Cortex of kidney (tissue), 1 donor: ENCODE measurements at places on chromosomes 4 and X.

- no peak for DNase-seq
Observed at GRCh38 chrX:133297284-133297683, 79.1 kb upstream of the TFDP3 start.

DNA sequence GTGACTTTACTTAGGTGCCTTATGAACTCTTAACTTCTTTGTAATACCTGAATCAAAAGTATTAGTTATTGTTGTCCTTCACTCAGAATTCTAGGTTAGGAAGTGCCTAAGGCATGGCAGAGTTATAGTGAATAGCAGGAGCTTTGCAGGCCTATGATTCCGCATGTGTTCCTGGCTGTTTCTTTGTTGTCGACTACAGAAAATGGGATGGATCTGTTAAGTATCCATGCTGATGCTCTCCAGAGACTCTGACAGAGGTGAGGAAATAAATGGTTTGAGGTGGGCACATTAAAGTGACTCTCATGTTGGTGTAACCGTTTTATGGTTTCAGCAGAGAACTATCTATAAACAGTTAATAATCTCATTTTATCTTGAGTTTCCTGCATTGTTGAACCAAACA is 1601.3 kb downstream of the PCDH7 start:
- DNase-seq, result no peak

- DNase-seq, result no peak
Observed at GRCh38 chrX:21638311-21638710, 19.8 kb downstream of the KLHL34 start.

DNA sequence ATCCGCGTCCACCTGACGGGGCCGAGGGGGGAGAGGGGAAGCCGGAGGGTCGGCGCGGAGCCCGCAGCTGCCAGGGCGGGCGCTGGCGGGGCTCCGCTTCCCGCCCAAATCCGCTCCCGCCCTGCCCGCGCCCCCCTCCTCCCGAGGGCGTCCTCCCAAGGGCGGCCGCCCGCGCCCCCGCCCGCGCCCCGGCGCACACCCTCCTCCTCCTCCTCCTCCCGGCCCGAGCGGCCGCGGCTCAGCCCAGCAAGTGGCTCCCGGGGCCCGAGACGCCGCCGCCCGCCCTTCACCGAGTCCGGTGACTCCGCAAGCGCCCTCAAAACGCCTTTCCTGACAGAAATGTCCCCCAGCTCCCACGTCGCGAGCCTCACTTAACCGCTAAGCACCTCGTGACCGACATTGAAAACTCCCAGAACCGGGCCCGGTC is 487 bp downstream of the HMGB2 start:
- DNase-seq, result peak; percentile 37

GRCh38 chrX:10160211-10160610 is 3.4 kb downstream of the CLCN4 start:
- DNase-seq, result no peak

DNA sequence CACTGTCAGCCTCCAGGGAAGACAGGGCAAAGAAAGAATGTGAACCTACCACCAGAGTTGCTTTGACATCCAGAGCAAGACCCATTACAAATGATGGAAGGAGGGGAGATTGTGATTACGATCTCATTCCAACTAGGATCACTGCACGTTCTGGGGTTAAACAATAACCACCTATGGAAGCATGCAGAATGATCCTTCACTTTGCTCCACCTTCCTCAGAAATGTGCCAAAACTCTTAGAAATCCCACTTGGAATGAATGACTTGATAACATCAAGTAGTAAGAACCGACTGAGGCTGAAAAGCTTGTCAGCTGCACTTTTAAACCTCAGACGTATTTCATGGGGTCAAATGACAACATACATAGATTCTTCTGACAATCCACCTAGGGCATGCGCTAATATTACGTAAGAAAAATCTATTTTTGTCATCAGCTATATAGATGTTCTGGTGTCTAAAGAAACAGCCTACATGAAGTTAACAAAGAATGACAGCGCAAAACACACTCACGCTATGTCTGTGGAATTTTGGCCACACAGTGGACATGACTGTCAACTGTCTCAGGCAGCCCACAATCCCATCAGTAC is 3.5 kb upstream of the STS start:
- no peak for DNase-seq

GRCh38 chr4:142984871-142985585 is 138.9 kb upstream of the INPP4B start:
- DNase-seq, result no peak

GRCh38 chr4:182143822-182144625 is 99.2 kb upstream of the TENM3 start:
- no peak for DNase-seq

DNA sequence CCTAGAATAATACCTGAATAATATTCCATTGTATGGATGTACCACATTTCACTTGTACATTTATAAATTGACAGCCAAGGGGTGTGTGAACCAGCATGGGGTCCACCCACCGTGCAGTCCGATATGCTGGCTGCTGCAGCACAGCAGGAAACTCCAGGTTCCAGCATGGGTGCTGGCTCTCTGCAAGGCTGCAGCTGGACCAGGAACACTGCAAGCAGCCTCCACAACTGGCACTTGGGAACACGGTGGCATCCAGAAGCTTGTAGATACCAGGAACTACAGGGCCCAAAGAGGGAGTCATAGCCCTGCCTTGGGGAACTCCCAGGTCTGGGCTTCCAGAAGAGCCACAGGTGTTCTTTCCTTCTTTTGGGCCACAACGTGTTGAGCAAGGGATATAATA is 91.2 kb downstream of the NXF2 start:
- no peak for DNase-seq

DNA sequence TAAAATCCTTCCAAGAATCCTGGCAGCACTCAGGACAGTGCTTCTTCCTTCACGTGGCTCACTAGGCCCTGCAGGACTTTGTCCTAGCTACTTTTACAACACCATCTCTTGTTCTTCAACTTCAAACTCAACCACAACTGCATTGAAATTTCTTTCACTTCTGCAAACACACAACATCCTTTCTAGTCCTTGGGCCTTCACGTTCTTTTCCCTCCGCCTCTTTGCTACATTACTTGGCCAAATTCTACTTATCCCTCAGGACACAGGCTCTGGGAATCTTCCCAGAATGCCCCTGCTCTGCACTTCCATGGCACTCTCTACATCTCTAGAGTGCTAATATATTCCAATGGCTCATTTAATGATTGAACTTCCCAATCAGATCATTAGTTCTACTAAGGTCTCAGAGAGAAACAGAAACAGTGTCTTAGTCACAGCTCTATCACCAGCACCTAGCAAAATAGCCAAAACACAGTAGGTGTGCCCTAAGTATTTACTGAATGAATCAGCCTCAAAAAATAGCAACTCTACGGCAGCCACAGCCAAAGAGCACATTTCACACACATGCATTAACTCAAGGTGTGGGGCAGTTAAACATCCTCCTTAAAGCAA is 73.3 kb downstream of the MANBA start:
- DNase-seq, result no peak

DNA sequence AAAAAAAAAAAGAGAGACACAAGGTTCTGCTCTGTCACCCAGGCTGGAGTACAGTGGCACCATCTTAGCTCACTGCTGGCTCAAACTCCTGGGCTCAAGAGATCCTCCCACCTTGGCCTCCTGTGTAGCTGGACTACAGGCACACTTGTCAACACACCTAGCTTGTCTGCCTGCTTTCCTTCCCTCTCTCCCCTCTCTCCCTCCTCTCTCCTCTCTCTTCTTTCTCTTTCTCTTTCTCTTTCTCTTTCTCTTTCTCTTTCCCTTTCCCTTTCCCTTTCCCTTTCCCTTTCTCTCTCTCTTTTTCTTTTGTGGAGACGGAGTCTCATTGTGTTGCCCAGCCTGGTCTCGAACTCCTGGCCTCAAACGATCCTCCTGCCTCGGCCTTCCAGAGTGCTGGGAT is 132.1 kb downstream of the DIPK2B start:
- DNase-seq, result no peak

DNA sequence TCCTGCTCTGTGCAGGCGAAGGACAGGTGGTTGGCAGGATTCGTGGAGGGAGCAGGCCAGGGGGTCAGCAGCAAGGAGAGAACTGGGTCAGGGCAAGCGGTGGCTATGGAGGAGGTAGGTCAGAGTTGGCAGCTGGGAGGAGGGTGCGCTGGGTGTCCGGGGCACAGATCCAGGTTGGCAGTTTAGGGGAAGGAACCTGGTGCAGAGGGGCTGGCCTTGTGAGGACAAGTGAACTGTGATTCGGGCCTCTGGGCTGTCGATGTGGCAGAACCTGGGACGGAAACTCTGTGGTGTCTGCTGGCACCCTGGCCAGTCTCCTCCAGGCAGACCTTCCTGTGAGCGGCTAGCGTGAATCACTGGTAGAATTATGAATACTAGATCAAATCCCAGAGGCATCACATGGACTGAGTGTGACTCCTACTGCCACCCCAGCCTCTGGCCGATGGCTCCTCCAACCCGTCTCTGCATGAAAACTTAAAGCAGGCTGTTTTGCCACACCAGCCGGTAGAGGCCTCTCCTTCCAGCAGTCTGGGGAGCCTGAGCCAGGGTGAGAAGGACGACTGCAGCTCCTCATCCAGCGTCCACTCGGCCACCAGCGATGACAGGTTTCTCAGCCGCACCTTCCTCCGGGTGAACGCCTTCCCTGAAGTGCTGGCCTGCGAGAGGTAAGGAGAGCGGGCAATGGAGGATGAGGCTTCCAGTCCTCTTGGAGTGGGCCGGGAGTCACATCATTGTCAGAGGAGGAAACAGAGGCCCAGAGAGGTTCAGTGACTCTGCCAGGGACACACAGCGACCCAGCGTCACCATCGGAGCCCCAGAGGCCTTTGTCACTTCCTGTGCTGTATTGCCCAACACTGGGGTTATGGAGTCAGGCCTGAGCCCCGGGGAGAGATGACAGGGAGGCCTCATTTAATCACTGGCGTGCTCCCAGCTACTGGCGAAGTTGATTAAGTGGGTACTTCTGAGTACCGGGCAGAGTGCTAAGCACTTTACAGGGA is 20.3 kb downstream of the EVC start:
- no peak for DNase-seq

DNA sequence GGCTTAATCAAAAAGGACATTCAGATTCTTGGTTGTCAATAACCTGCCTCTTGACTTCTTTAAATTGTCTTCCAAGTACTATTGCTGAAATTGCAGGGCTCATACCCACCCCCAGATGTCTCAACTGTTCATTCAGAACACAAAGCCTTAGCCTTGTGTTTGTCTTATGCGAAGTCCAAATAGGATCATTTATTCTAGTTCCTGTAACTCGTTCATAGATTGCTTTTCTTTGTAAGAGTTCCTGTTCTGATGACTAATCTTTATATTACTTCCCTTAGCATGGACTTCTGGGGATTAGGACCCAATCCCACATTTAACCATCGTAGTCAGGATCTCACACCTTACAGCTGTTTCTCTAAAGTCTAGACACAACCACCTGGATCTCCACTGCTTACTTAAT is 226.0 kb downstream of the VEGFC start:
- DNase-seq, result no peak

DNA sequence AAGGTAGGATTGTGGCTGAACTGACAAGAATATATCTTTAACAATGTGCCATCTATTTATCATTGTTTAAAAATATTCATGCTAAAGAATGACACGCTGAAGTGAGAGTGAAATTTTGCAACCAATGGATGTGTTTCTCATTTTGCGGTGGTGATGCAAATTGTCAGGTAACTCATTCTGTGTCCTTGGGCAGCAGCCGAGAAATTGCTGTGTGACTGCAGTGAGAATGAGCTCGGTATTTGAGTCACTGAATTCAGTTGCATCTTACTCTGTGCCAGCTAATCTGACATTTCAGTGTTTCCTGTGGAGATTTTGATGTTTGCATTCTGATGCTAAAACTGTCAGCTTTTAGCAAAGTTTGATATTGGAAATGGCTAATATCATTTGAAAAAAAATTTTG is 28.1 kb downstream of the MCUB start:
- no peak for DNase-seq

GRCh38 chr4:181966104-181966551 is 277.1 kb upstream of the TENM3 start:
- DNase-seq, result no peak
